Spleen (tissue), 13 donors: ENCODE measurements at places on chromosomes 7 and 10. TPM values are rescaled to one million over a fixed set of nuclear protein-coding genes. Genes with fewer than 3 reads are reported as not detected.

The GIMAP6 gene
- total RNA-seq: 77.6 TPM

The ENO4 gene
- total RNA-seq: not detected

The RBP3 gene
- total RNA-seq: not detected

The WDR11 gene
- 61.8 TPM for total RNA-seq

DNA sequence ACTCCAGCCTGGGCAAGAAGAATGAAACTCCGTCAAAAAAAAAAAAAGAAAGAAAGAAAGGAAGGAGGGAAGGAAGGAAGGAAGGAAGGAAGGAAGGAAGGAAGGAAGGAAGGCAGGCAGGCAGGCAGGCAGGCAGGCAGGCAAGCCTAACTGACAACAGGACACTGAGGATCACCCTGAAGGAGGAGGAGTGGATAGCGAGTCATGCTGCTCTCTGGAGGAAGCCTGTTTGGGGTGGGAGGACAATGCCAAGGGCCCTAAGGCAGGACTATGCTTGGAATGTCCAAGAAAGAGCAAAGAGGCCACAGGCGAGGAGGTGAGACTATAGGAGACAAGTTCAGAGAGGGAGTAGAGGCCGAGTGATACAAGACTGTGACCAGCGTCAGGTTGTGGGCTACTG, 107.0 kb upstream of the PARD3 start:
- no peak for DNase-seq

- DNase-seq: no peak
These were observed 31.2 kb downstream of the SNX8 start for GRCh38 chr7:2283074-2283473.

DNA sequence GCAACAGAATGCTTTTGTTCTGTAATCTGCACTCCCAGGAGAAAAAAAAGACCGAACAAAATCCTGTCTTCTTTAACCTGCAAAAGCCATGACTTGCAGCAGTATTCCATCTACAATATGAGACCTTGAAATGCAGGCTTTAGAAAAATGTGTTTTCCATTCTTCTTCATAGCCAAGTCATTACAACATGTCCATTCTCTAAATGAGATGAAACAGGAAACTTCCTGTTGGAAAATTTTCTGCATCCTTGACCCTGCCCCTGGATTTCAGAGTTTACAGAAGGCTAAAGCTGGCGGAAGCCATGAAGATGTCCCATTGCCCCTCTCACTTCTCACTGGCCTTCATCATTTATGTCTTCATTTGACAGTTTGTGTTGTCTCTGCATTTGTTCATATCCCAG, 546.4 kb downstream of the TNS3 start:
- DNase-seq: no peak

GRCh38 chr7:5564894-5565293, 141.3 kb upstream of the TNRC18 start:
- no peak for DNase-seq

DNA sequence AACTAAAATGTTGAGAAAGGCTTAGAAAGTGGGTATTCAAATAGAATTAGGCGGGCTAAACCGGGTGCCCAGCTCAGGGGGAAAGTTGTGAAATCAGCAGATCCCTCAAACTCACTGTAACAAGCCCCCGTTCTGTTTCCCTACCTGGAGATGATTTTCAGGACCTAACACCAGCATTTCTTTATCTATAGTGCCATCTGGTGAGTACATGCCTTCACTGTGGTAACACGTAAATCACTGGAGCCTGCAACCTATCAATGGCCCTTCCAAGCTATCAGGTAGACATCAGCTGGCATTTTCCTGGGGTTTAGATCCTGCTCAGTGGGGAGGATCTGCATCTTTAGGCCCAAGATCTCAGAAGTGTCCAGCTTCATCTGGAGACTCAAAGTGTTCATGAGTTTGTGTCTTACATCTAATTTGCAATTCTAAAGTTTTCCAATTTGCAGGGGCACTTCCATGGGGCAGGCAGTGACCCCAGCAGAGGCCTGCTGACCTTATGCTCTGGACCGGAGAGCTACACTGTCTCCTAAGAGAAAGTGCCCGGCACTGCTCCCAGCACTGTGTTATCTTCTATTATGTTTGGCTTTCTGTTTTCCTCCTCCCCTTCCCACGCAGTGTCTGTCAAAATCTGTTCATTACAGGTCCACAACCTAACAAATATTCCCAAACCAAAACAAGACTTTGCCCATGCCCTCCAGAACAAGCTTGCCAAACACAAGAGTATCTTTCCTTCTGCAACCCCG, 132.5 kb downstream of the LSM5 start:
- no peak for DNase-seq
